Kidney (tissue), 22 donors: ENCODE measurements at places on chromosomes 2 and 18. TPM values are rescaled to one million over a fixed set of nuclear protein-coding genes. Genes with fewer than 3 reads are reported as not detected.

The SERPINB13 gene
- total RNA-seq = not detected

- DNase-seq = peak; percentile 54
- no peak overlapping the region for H3K4me3 ChIP-seq
- no peak overlapping the region for H3K27ac ChIP-seq
- H3K36me3 ChIP-seq = no peaks in the 10 kb centered on the region
- no peaks in the 10 kb centered on the region for H3K27me3 ChIP-seq
Measured at GRCh38 chr2:122105877-122106206, 350.4 kb downstream of the TSN start.

DNA sequence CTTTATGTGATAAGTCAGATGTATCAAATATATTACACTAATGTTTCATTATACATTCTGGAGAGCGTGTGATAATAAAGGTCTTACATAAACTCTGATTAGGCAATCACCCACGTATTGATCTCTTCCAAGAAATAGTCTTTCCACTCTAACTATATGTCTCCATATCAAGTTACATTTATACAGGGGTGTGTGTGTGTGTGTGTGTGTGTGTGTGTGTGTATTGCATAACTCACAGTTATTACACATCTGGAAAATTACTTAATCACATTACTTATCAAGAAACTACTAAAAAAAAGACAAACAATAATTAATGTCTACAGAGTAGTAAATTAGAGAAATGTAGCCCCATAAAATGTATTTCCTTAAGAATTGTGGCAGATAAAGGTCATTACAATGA, 339.8 kb downstream of the CDH19 start:
- no peak overlapping the region for H3K27ac ChIP-seq
- H3K4me3 ChIP-seq = no peak overlapping the region
- H3K4me1 ChIP-seq = no peaks in the 10 kb centered on the region
- DNase-seq = no peak

The SP110 gene
- 28.3 TPM for total RNA-seq

GRCh38 chr2:26033270-26033817, 540 bp upstream of the RAB10 start:
- no peak for DNase-seq
- H3K36me3 ChIP-seq = no peaks in the 10 kb centered on the region
- H3K4me3 ChIP-seq = peak overlapping the region; percentile 83
- no peaks in the 10 kb centered on the region for H3K27me3 ChIP-seq

- no peak overlapping the region for H3K27ac ChIP-seq
- DNase-seq = no peak
- H3K36me3 ChIP-seq = no peaks in the 10 kb centered on the region
- no peaks in the 10 kb centered on the region for H3K4me1 ChIP-seq
- H3K4me3 ChIP-seq = no peak overlapping the region
Measured at GRCh38 chr2:175275539-175275938, 94.0 kb upstream of the ATP5MC3 start.

GRCh38 chr18:77025123-77025522, 107.5 kb downstream of the MBP start:
- no peaks in the 10 kb centered on the region for H3K27me3 ChIP-seq
- no peaks in the 10 kb centered on the region for H3K36me3 ChIP-seq
- H3K4me1 ChIP-seq = no peaks in the 10 kb centered on the region
- H3K4me3 ChIP-seq = no peak overlapping the region

- no peaks in the 10 kb centered on the region for H3K36me3 ChIP-seq
- no peak overlapping the region for H3K27ac ChIP-seq
- H3K4me3 ChIP-seq = no peak overlapping the region
- H3K4me1 ChIP-seq = no peaks in the 10 kb centered on the region
Measured at GRCh38 chr2:70645733-70646419, 92.2 kb upstream of the TGFA start.

DNA sequence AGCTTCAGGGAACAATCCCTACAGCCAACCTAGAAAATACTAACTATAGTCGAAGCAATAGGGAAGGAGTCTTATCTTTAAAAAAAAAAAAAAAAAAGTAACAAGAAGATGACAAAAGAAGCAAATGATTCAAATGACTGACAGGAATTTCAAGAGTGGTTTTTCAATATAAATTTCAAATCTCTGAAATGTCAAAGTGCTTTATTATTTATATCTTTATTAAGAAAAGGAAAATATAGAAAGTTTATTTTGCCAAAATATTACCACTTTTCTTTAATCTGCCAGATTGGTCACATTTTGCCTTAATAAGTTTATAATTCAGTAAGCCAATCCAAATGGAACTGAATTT, 63.5 kb upstream of the HNRNPA3 start:
- DNase-seq = no peak
- H3K27me3 ChIP-seq = peaks cover 2% of the 10 kb centered on the region
- no peak overlapping the region for H3K4me3 ChIP-seq

The GREB1L gene
- 0.79 TPM for total RNA-seq

- H3K4me3 ChIP-seq = no peak overlapping the region
- H3K4me1 ChIP-seq = no peaks in the 10 kb centered on the region
- H3K36me3 ChIP-seq = no peaks in the 10 kb centered on the region
- no peaks in the 10 kb centered on the region for H3K27me3 ChIP-seq
- H3K27ac ChIP-seq = no peak overlapping the region
- no peak for DNase-seq
Measured at GRCh38 chr2:194257095-194257494, 1399.9 kb upstream of the SLC39A10 start.

The MAL gene
- 477 TPM for total RNA-seq

The SPATA3 gene
- not detected for total RNA-seq

- no peaks in the 10 kb centered on the region for H3K27me3 ChIP-seq
- H3K4me1 ChIP-seq = no peaks in the 10 kb centered on the region
- H3K27ac ChIP-seq = no peak overlapping the region
- H3K36me3 ChIP-seq = no peaks in the 10 kb centered on the region
- no peak overlapping the region for H3K4me3 ChIP-seq
Measured at GRCh38 chr2:150450765-150451164, 36.7 kb downstream of the RND3 start.

The KCNE4 gene
- total RNA-seq = 4.2 TPM

The ABCB11 gene
- 0.03 TPM for total RNA-seq

DNA sequence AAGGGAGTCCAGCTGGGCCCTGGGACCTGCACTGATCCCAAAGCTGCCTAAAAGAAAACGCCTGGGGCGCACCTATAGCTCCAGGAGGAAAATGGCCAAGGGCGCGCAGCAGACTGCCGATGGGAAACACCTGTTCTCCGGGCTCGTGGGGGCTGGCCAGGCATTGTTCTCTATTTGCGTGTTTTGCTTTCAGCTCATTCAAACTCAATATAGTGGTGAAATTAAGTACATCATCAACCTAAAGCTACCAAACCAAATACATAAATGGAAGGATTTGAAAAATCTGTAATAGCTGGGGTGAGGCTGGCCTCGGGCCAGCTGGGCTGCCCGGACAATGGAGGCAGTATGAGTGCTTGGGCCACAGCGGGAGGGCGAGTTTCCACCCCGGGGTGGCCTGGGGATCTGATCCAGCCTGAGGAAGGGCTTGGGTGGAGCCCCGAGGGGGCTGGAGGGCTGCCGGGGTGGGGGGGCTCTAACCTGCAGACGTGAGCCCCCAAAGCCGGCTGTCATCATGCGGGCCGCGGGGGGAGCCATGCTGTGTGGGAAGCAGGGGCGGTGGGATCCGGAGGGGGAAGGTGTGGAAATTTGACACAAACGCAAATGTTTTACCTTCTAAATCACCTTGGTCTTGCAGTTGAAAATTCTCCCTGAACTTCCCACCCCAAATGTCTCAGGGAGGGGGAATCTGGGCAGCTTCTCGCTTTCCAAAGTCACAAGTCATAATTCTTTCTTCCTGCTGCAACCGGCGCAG, 77.6 kb downstream of the ASB1 start:
- no peaks in the 10 kb centered on the region for H3K36me3 ChIP-seq
- no peak overlapping the region for H3K27ac ChIP-seq
- DNase-seq = no peak
- no peaks in the 10 kb centered on the region for H3K4me1 ChIP-seq
- H3K27me3 ChIP-seq = no peaks in the 10 kb centered on the region

DNA sequence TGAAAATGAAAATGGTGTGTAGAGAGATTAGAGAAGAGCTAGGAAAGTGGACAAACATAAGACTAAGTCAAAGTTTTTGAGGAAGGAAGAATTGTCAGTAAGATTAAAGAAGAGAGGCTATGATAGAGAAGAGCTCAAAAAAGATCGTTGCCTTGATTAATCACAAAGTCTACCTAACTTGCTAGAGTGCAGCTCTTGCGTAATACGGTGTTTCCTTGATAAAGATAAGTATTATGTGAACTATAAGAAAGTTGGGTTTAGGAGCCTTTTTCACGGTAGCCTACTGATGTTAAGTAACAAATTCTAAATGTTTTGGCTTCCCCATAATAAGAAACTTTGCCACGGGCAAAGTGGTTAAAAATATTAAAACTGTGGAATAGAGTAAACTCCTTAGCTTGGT, 226.4 kb upstream of the NRXN1 start:
- no peak overlapping the region for H3K4me3 ChIP-seq
- H3K27me3 ChIP-seq = no peaks in the 10 kb centered on the region
- no peaks in the 10 kb centered on the region for H3K36me3 ChIP-seq

DNA sequence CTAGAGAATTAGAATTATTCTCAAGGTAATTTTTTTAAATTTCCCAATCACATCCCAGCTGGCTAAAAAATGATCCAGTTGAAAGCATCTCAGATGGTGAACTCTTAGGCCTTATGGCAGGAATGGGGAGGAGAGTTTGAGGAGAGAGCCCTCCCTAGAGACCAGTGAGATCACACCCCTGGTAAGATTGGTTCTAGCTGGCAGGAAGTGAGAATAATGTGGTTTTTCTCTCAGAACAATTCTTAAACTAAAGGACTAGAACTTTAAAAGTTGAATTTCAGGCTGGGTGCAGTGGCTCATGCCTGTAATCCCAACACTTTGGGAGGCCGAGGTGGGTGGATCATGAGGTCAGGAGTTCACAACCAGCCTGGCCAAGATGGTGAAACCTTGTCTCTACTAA, 120.2 kb downstream of the MYO3B start:
- H3K4me1 ChIP-seq = no peaks in the 10 kb centered on the region
- no peak overlapping the region for H3K4me3 ChIP-seq
- DNase-seq = no peak
- H3K36me3 ChIP-seq = no peaks in the 10 kb centered on the region
- no peak overlapping the region for H3K27ac ChIP-seq
- no peaks in the 10 kb centered on the region for H3K27me3 ChIP-seq

DNA sequence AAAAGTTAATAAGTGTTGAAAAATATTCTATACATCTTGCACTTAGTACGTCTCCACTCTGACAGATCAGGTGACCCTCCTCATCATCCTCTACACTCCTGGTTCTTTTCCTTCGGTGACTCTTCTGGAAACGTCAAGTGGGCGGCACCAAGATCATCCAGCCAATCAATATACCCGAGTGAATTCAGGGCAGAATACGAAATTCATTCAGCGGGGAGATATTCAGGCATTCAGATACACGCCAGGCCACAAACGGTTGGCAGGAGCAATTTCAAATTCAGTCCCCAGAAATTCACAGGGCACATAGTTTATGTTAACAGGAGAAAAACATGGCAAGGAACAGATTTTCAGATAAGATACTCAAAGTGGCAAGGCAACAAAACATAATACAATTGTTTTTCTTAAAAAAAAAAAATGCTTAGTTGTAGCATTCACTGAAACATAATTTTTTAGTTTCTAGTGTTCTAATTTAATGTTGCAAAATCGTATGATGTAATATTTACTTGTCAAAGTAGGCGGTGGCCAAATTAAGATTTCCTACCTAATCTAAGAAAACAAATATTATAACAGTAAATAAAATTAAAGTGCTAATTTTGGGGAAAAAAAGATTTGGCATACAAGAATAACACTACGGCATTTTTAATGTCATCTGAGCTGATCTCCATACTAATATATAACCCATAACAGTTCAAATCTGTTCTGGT, 4.2 kb downstream of the CLK1 start:
- H3K36me3 ChIP-seq = peaks cover 56% of the 10 kb centered on the region
- H3K4me1 ChIP-seq = peaks cover 4% of the 10 kb centered on the region
- DNase-seq = no peak
- peak overlapping the region; percentile 79 for H3K27ac ChIP-seq
- H3K4me3 ChIP-seq = peak overlapping the region; percentile 90

The ACTG2 gene
- total RNA-seq = 13.7 TPM

DNA sequence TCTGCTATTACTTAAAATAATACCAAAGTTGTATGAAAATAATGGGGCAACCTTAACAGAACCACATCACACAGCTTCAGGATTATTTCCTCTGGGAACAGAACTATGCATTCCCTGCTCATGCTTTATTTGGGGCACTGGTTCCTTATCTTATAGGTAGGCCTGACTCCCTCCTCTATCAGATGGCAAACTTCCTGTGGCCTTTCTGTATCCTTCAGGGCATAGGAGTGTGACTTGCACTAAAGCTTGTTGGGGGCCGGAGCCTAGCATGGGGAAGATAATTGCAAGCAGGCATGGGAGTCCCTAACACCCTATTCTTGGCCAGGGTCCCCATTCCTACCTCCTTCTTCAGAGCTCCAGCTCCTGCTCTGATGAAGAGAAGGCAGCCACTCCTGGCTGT, 167.2 kb upstream of the SERTAD2 start:
- no peak overlapping the region for H3K27ac ChIP-seq
- H3K36me3 ChIP-seq = no peaks in the 10 kb centered on the region
- no peaks in the 10 kb centered on the region for H3K27me3 ChIP-seq
- DNase-seq = no peak
- no peak overlapping the region for H3K4me3 ChIP-seq
- H3K4me1 ChIP-seq = no peaks in the 10 kb centered on the region

- H3K4me1 ChIP-seq = no peaks in the 10 kb centered on the region
- no peak overlapping the region for H3K27ac ChIP-seq
Measured at GRCh38 chr2:209472112-209472832, 48.4 kb downstream of the MAP2 start.

The CD8B2 gene
- total RNA-seq = 0.09 TPM

The GKN2 gene
- not detected for total RNA-seq

The TMEM163 gene
- 5.9 TPM for total RNA-seq

- no peaks in the 10 kb centered on the region for H3K36me3 ChIP-seq
- H3K4me3 ChIP-seq = no peak overlapping the region
- no peaks in the 10 kb centered on the region for H3K27me3 ChIP-seq
- peaks cover 12% of the 10 kb centered on the region for H3K4me1 ChIP-seq
- peak; percentile 36 for DNase-seq
- no peak overlapping the region for H3K27ac ChIP-seq
Measured at GRCh38 chr2:127165539-127165935, 54.6 kb downstream of the CYP27C1 start.

DNA sequence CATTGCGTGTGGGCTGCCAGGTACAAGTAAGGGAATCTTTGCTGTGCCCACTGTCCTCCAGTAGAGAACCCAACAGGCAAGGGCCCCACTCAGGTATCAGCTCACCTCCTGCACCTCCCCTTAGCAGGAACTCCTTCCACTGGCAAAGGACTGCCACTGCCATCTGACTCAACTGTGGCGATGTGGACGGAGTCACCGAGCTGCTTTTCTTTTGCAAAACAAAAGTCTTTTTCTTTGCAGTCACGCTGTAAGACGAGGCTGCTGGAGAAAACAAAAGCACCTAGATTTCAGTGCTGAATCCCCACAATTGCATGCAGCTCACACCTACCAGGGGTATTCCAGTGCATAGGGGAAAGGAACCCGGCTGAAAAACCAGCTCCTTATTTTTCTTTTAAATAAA, 7.9 kb downstream of the MTERF4 start:
- H3K4me1 ChIP-seq = no peaks in the 10 kb centered on the region
- H3K36me3 ChIP-seq = peaks cover 69% of the 10 kb centered on the region
- H3K4me3 ChIP-seq = no peak overlapping the region
- DNase-seq = no peak
- H3K27ac ChIP-seq = no peak overlapping the region
